ENCODE measurements at places on chromosomes 3 and 15.
A peak's percentile ranks its signal among the peaks of the same experiment; 100 is the strongest.

DNA sequence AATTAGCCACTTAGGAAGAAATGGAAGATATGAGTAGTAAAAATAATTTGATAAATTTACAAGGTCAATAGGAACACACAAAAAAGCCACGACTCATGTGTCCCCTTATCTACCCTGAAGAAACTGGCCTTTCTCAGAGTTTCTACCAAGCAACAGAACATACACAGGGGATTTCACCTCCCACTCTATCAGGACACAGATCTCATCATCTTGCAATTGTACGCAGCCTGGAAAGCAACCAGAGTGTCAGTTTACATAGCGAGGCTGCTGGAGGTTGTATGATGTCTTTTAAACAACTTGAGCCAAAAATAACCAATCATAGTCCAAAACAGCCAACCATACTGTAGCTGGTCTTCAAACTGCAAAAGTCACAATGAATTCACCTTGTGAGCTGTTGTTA, 19.7 kb upstream of the LMOD3 start:
- no peak for DNase-seq

GRCh38 chr3:11566916-11567315, 76.8 kb downstream of the VGLL4 start:
- DNase-seq, result no peak

DNA sequence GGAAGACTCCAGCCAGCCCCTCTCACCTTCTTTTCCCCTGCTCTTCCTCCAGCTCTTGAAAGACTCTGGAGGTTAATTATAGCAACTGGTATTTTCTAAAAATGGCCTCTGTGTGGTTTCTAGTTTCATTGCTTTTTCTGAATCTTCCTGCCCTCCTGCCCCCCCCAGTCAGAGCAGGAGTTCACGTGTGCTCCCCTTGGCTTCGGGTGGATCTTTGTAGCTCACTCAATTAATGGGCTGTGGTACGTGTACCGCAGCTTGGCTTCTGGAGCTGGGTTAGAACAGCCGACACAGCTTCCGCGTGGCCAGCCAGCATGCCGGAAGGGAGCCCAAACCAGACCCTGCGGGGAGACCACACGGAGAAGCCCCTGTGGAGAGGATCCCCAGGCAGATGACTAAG, 31.5 kb downstream of the TM2D3 start:
- DNase-seq, result no peak

DNA sequence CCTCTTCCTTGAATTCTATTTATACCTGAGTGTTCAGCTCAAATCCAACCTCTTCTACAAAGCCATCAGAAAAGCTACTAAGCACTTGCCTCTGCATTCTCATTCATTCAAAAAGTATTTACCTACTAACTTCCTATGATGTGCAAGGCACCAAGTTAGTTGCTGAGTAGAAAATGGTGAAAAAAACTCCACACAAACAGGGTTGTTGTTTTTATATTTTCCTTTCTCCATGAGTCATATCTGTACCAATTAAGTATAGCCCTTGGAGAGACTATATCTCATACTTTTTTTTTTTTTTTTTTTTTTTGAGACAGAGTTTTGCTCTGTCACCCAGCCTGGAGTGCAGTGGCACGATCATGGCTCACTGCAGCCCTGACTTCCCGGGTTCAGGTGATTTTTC, 67.7 kb downstream of the IGF2BP2 start:
- DNase-seq, result no peak

GRCh38 chr3:15845475-15845874, 47.7 kb upstream of the ANKRD28 start:
- no peak for DNase-seq

GRCh38 chr15:28888900-28889299, 3.1 kb downstream of the APBA2 start:
- DNase-seq, result no peak

- DNase-seq, result no peak
These were observed 63.8 kb downstream of the GMPS start for GRCh38 chr3:155934230-155934629.

DNA sequence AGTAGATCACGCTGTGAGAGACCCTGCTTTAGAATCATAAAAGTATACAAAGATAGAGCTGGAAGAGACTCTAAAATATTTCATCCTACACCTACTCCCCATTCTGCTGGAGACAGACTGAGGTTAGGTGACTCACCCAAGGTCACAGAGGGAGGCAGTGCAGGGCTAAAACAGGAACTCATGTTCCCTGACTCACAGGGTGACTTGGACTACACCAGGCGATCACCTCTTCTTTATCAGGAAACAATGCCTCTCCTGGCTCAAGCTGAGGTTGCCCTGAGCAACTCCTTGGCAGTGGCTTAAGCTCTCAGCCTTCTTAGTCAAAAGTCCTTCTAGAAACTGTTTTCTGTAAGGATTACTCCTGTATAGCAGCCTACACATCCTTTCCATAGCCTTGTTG, 26.4 kb upstream of the TNFAIP8L3 start:
- no peak for DNase-seq

- DNase-seq, result no peak
These were observed 133.2 kb upstream of the GBE1 start for GRCh38 chr3:81894598-81894997.

DNA sequence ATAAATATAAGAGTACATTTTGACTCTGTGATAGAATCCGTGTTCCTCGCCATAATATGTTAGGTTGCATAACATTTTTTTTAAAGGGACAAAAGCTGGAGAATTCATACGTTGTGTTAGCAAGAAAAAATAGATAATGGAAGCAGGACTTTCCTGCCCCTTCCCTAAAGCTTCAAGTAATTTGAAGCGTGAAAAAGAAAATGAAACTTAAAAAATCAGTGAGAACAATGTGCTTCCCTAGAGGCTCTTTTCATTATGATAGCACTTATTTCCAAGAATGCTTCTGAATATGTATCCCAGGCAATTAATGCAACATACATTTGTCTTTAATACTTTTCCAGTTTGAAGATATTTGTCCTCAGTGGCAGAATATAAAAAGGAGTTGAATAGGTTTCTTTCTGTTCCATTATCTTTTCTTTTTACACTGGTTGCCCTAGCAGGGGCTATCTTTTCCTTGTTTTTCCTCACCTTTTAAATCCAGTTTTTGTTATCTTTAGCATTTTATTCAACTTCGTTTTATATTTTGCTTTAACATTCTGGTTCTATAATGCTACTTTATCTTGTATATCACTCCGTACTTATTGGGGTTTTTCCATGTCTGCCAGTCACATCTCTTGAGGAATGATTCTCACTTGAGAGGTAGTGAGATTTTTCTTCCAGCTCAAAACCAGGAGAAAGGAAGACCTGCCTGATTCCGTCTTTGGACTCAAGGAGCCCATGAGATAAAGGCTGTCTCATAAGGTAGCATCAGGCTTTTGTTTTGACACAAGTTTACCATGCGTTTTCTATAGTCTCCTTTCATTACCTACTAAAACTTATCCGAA, 113.8 kb downstream of the MBNL1 start:
- no peak for DNase-seq

DNA sequence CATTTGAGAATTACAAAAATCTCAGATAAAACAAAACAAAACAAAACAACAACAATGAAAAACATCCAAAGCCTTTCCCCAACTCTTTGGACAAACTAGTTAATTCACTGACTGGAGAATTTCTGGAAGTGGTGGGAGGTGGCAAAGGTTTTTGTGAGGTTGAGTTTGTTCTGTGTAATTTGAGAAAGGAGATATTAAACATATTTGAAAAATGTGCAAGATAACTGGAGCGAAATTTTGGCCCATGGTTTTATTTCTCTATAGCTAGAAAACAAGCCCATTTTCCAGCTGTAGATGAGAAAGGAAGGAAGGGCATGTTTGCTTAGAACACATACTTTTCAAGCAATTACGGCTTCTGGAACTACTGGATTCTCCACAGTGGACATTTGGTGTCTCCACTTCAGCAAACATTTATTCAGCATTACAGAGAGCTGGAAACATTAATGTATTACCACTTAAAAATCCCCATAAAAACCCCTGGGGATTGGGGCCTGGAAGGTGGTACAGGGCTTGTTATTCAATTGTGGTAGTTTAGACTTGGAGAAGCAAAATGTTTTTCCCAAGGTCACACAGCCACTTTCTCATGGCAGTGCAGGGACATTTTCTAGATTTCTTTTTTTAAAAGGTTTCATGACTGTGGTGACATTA, 135.8 kb downstream of the THSD4 start:
- DNase-seq, result no peak

GRCh38 chr3:42610976-42611375, 10.5 kb downstream of the NKTR start:
- peak; percentile 30 for DNase-seq

- DNase-seq, result no peak
These were observed 2.1 kb upstream of the ANP32A start for GRCh38 chr15:68822818-68823217.

- no peak for DNase-seq
These were observed 9.0 kb downstream of the CNTN3 start for GRCh38 chr3:74605437-74605836.

GRCh38 chr3:27422617-27423016, 53.4 kb upstream of the NEK10 start:
- no peak for DNase-seq

- DNase-seq, result no peak
These were observed 24.6 kb downstream of the CHCHD6 start for GRCh38 chr3:126728680-126729079.

DNA sequence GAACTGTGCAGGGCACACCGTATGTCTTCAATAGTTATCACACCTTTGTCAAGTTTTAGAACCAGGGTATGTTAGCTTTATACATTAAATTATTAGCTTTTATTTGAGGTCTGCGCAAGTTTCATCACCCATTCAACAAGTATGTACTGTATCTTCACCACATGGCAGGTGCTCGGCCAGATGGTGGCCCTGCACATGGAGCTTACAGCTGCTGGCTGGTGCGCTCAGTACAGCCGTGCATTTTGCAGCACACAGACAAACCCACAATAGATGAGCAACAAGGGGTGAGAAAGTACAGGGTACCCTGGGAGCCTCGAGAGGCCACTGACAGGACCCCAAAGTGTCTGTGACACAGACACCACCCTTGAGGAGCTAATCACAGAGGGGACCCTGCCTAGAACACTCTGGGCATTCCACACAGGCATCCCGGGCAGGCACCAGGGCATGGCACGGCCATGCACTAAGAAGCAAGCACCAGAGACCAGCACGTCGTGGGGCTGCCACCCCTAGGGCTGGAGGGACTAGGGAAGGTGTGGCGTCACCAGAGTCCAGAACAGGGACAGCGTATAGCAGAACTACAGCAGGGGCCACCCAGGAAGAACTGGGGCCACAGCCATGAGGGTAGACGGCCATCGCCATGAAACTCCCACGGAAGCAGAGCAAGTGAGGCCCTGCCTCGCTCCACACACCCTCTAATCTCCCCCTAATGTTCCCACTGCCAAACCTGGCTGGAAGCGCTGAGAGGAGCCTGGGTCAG, 27.4 kb downstream of the ZXDC start:
- DNase-seq, result no peak

GRCh38 chr3:19744047-19744446, 190.0 kb downstream of the EFHB start:
- DNase-seq, result no peak

DNA sequence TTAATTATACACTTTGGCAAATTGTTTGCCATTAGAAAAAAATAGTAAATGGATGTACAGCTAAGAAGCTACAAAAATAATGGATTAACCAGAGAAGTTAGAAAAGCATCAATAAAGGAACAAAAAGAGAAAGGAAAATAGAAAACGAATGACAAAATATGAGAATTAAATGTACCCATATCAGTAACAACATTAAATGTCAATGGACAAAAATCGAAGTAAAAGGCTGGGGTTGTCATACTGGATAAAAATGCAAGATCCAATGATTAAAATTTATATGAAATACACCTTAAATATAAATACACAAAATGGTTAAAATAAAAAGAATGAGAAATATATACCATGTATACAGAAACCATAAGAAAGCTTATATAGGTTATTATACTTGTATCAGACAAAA, 470.6 kb downstream of the OCA2 start:
- no peak for DNase-seq

GRCh38 chr3:171457607-171458061, 2.6 kb downstream of the TNIK start:
- DNase-seq, result peak; percentile 31

- DNase-seq, result no peak
These were observed 427.4 kb downstream of the FGF12 start for GRCh38 chr3:192299921-192300320.

GRCh38 chr3:81500039-81500438, 261.4 kb downstream of the GBE1 start:
- no peak for DNase-seq

- no peak for DNase-seq
These were observed 94.7 kb downstream of the STAG1 start for GRCh38 chr3:136657526-136657925.

Measured in CD4-positive, alpha-beta T cell treated with Interleukin-2 at 100 ng/mL for 4 hours (primary cell).